ENCODE measurements at places on chromosomes 5 and 9.

DNA sequence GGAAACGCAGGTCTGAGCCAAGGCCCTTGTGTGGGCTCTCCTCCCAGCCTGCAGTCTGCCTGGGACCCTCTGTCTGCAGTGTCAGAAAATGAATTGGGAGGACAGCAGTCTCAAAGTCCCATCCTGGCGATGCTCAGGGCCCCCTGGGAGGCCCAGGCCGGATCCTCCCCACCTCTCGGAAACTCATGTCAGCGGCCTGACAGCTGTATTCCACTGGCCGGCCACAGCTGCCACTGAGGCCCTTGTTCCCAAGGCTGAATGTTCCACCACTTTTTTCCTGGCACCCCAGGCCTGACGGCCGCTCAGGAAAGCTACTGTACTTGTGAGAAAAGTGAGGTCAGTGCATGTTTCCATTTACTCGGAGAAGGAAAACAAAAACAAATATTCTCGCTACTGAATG is 180.0 kb downstream of the FGF18 start:
- no peak for DNase-seq

- DNase-seq = no peak
Measured at GRCh38 chr5:130135506-130135905, 231.2 kb downstream of the CHSY3 start.

GRCh38 chr9:14482856-14483255 is 168.9 kb upstream of the NFIB start:
- DNase-seq = no peak

DNA sequence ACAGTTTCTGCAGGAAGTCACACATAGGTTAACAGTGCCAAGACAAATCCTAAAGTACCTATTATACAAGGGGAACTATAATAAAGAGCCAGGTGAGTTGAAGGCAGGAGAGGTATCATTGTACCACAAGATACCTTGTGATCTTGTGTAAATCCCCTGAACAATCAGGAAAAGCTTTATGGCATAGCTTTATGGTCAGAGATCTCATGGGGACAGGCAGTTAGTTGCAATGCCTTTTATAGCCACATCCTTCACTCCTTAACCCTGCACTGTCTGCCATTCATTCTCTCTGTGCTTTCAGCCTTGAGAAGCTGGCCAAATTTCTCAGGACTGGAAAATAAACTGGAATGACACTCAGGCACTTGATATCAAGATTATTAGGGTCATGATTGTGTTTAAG is 97.0 kb downstream of the GHR start:
- no peak for DNase-seq

- DNase-seq = no peak
Measured at GRCh38 chr5:156391139-156391538, 64.2 kb downstream of the SGCD start.

- no peak for DNase-seq
Measured at GRCh38 chr9:137878146-137878941, 762 bp downstream of the CACNA1B start.

DNA sequence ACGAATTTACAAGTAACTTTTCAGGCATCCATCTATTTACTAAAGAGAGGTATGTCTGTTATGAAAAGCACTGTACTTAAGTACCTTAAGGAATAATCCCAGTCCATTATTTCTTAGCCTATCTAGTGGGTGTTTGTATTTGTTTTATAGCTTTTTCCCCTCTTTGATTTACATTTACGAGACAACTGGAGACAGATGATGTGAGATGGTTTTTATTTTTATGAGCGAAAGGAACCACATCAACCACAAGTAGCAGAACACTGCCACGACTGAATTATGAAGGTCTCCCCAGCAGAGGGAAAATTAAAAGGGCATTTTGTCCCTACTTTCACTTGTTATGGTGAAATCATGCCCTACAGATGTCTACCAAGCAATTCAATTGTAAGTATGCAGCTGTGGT is 357.8 kb downstream of the NFIB start:
- DNase-seq = no peak

GRCh38 chr9:3969590-3970260 is 330.1 kb downstream of the GLIS3 start:
- no peak for DNase-seq

- no peak for DNase-seq
Measured at GRCh38 chr9:13481274-13481673, 201.8 kb upstream of the MPDZ start.

DNA sequence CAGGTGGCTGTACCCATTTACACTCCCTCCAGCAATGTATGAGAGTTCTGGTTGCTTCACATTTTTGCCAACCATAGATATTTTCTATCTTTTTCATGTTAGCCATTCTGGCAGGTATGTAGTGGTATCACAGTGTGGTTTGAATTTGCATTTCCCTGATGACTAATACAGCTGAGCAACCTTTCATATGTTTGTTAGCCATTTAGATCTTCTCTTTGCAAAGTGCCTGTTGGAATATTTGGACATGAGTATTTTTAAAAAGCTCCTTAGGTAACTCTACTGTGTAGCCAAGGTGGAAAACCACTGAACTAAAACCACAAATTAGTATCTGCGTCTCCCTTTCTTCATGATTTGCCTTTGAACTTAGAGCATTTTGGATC is 31.9 kb downstream of the IRF1 start:
- DNase-seq = no peak

DNA sequence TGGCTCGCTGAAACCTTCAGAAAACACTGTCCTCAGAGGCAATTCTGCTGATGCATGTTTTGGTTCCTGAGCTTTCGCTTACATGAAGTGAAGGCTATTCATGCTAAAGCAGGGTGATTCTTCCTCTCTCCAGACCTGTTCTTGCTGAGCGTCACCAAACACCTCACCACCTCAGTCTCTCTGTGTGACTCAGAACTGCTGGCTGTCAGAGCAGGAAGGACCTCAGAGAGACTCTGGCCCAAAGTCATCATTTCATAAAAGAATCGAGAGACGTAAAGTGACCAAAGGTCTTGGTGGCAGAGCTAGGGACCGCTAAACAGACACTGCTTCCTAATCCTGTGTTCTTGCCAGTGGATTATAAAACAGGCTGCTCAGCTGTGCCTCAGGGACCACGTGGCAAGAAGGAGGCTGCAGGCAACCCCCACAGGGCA is 73.8 kb downstream of the LHFPL2 start:
- DNase-seq = no peak

GRCh38 chr9:2181792-2182191 is 166.6 kb downstream of the SMARCA2 start:
- no peak for DNase-seq

- DNase-seq = no peak
Measured at GRCh38 chr9:32161720-32162119, 222.7 kb upstream of the ACO1 start.

DNA sequence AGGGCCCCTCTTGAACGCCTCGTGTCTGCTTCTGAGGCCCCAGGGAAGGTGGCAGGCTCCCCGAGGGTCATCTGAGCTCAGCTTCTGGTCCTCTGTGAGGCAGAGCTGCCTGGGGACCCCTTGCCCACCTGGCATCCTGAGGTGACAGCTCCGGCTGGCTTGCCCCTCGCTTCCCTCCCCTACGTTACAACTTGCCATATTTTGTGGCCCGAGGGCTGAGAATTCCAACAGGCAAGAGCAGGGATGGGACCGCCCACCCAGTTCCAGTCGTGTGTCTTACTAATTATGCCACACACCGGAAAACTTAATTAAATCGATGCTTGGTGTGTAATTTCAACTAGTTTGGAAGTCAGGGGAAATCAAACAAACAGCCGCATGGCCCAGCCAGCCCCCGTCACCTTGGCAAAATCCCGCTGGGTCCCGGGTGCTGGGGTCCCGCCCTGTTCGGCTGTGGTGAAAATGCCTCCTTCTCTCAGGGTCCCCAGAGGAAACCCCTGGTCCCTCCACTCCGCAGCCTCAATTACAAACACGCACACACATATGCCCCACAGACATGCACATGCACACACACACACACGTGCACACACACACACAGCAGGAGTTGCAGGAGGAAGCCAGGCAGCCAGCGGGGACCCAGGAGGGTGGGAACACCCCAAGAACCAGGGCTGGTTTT is 221.0 kb upstream of the IER5L start:
- DNase-seq = no peak

GRCh38 chr5:38831909-38832308 is 13.9 kb upstream of the OSMR start:
- DNase-seq = peak; percentile 5

DNA sequence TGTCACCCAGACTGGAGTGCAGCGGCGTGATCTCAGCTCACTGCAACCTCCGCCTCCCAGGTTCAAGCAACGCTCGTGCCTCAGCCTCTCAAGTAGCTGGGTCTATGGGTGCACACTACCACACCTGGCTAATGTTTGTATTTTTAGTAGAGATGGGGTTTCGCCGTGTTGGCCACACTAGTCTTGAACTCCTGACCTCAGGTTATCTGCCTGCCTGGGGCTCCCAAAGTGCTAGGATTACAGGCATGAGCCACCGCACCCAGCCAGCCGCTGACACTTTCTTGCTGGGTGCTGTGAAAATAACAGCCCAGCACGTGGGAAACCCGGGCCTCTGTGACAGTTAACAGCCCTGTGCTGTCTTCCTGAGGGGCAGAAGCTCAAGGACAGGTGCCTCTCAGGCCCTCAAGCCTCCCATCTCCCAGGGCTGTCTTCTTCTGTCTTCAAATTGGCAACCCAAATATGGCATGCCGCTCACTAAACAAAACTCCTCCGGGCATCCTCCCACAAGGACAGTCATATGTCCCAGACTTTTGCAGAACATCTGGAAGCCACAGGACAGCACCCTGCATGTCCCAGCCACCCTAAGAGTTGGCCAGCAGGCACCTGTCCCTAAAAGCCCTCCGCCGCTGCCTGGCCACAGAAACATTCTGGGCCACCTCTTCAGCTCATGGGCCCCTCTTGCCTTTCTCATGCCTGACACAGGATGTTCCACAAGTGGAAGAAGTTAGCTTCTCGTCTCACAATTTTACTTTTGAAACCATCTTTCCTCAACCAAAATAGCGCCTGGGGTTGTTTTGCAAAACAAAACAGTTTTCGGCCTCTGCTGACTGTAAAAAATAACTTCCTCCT is 233.6 kb downstream of the SYK start:
- no peak for DNase-seq

- no peak for DNase-seq
Measured at GRCh38 chr5:82586661-82587310, 308.6 kb upstream of the RPS23 start.

DNA sequence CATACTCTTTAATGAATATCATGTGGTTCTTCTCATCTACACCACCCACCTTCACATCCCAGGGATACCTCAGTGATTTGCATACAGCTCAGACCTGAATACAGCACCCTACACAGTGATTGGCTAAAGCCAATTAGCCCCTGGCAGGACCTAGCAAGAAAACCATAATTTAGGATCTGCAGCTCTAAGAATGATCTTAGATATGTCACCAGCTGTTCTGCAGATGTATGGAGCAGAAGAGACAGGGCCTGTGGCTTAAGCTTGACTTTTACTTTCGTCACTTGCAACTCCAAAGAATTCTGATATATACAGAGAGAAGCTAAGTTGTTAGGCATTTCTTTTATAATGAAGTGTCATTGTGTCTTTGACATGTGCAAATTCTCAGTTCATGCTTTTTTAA is 483.2 kb upstream of the C9orf72 start:
- DNase-seq = no peak

DNA sequence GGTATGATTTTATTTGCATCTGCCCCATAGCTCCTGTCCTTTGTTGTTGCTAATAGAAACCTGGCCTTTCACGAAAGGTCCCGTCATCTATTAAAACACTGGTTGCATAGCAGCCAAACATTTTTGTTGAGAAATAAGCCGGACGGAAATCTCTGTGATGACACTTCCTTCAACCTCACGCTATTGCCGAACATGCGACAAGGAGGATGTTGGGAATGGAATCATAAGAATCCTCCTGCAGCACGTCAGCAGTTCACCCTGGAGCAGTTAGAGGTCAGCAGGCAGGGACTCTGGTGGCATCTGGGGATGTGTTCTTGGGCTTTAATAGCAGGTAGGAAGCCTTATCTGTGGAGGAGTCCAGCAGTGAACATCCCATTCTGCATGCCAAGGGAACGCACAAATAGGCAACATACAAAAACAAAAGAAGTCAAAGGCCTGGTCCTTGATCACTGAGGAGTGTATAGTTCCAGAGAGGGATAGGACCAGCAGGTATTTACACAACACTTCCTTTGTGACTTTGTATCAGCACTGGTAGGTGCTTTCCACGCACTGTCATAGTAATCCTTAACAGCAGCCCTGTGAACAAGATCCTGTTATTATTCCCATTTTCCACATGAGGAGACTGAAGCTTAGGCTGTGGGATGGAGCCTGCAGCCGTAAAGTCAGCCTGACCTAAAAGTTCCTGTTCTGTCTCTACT is 33.4 kb downstream of the ARHGAP26 start:
- no peak for DNase-seq

- no peak for DNase-seq
Measured at GRCh38 chr9:127722055-127722745, 6.3 kb downstream of the TTC16 start.

DNA sequence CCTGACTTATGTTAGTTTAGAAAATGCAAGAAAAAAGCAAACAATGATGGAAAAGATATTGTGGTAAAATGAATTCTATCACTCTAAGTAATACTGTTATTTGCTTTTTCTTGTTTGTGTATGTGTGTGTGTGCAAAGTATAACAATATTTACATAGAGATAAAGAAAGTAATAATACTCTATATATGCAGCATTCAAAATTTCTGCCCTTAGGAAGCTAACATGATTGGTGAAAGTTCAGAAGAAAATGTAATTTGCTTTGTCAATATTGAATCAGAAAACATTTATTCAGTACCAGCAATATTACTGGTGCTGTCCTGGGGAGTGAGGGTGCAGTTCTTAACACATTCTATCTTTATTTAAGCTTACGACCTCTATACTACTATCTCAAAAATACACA is 12.9 kb upstream of the PRDM9 start:
- no peak for DNase-seq

GRCh38 chr5:133905424-133905823 is 63.0 kb downstream of the C5orf15 start:
- DNase-seq = no peak

DNA sequence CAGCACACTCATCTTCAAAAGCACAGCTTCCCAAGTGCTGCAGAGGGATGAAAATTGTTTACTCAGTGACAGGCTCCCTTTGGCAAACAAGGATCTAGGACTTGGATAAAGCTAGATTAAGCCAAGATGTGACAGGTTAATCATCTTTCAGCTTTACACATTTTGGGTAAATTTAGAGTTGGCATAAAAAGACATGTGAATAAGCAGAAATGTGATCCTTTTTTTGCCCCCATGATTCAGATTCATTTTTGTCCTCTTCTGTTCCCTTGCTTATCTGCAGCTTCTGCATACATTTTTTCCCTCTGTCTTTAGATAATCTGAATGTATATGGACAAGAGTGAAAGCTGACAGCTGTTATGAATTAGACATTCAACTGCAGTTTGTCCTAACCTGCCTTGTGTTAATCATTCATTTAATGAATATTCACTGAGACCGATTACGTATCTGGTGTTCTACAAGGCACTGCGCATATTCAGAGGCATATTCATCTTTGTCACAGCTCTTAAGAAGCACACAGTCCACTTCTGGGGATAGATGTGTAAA is 19.6 kb downstream of the ADAMTSL1 start:
- DNase-seq = no peak

GRCh38 chr9:26357803-26358344 is 534.7 kb downstream of the CAAP1 start:
- no peak for DNase-seq
